Peyer's patch (tissue), 4 donors: ENCODE measurements at places on chromosomes 6 and 20. TPM values are rescaled to one million over a fixed set of nuclear protein-coding genes. Genes with fewer than 3 reads are reported as not detected.

DNA sequence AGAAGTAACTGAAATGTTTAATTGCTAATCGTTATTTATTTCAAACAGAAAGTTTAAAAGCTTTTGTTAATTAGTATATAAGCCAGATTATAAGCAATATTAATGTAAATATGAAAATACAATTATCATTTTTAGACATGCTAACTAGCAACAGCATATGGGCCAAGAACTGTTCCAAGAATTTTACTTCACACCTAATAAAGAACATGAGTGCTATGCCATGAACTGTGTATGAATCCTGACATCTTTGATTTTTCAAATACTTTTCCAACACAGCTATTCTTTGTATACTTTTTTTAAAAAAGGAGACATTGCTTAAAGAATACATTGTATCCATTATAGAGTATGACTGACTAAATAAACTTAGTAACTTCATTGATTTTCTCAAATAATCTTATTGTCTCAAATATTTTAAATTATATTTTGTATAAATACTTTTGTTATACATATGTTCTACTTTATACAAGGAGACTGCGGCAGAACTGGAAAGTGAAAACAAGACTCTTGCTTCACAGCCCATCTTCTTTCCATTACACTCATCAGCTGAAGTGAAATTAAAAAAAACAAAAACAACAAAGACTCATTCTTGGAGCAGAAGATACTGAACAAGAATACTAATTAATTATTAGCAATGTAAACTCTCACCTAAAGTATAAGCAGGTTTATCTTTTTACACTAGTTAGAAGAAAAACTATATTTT, 89.9 kb downstream of the EPHA7 start:
- no peak for DNase-seq
- H3K27me3 ChIP-seq: no peaks in the 10 kb centered on the region
- no peaks in the 10 kb centered on the region for H3K36me3 ChIP-seq
- no peak overlapping the region for H3K4me3 ChIP-seq

DNA sequence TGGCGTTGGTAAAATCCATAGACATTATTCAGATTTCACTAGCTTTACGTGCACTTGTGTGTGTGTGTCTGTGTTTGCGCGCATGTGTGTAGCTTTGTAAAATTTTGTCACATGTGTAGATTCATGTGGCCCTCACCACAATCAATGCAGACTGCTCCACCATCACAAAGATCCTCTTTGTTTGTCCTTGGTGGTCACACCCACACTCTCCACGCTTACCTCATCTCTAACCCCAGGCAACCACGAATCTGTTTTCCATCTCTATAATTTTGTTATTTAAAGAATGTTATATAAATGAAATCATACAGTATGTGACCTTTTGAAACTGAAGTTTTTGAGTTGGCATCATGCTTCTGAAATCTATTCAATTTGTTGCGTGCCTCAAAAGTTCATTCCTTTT, 58.5 kb downstream of the GRM1 start:
- DNase-seq: no peak
- no peaks in the 10 kb centered on the region for H3K4me1 ChIP-seq
- no peaks in the 10 kb centered on the region for H3K36me3 ChIP-seq
- no peak overlapping the region for H3K27ac ChIP-seq
- H3K4me3 ChIP-seq: no peak overlapping the region

DNA sequence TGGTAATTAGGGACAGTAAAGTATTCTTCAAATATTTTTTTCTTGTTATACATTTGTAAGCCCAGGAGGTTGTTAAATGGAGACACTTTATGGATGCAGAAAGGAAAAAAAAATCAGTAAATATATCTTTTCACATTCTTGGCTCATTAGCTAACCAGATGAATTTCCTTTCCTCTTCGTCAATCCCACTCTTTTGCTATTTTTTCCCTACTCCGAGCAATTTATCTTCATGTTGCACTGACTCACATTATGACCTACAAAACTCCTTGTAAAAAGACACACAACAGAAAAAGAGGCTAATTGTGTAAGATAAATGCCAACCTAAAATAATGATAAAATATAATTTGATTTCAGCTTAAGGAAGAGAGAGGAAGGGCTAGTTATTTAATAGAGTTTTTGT, 472.9 kb upstream of the ZNF337 start:
- no peaks in the 10 kb centered on the region for H3K27me3 ChIP-seq
- no peak overlapping the region for H3K27ac ChIP-seq
- no peak overlapping the region for H3K4me3 ChIP-seq
- no peaks in the 10 kb centered on the region for H3K4me1 ChIP-seq
- DNase-seq: no peak

GRCh38 chr20:44731657-44732056, 14.0 kb upstream of the KCNK15 start:
- no peak overlapping the region for H3K4me3 ChIP-seq
- H3K27ac ChIP-seq: no peak overlapping the region
- H3K36me3 ChIP-seq: no peaks in the 10 kb centered on the region
- no peaks in the 10 kb centered on the region for H3K4me1 ChIP-seq

- DNase-seq: peak; percentile 90
- H3K4me3 ChIP-seq: peak overlapping the region; percentile 63
Observed at GRCh38 chr6:152301765-152302568, 335.2 kb downstream of the SYNE1 start.

DNA sequence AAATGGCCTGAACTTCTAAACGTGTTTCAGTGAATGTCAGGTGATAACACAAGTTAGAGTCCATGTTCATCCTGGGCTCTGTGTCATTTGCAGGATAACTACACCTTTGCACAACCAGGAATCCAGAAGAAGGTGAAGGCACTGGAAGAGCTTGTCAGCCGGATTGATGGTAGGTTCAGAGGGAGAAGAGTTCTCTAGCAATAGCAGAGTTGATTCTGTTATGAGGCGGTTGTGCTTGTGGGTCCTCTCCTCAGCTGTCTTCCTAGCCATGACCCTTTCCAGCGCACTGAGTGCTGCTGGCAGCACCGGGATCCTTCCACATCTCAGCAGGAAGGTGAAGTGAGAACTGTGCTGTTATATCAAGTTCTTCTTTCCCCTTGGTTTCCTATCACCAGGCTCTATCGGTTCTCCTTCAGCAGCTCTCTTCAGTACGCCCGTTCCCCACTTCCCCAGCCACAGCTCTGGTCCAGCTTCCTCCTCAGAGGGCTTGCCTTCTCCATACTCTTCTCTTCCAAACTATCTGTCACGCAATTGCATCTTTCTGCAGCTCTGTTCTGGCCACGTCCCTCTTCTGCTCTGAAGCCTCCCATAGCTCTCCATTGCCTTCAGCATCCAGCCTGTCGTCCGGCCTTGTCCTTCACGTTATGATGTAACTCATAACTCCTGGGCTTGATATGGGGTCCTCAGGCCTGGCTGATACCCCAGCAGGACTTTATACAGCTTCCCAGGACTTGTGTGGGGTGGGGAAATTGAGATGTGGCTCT, 39.9 kb upstream of the RNF8 start:
- H3K36me3 ChIP-seq: no peaks in the 10 kb centered on the region
- H3K4me3 ChIP-seq: no peak overlapping the region
- no peaks in the 10 kb centered on the region for H3K4me1 ChIP-seq
- no peak for DNase-seq
- H3K27me3 ChIP-seq: no peaks in the 10 kb centered on the region

- no peak for DNase-seq
- no peaks in the 10 kb centered on the region for H3K4me1 ChIP-seq
- H3K4me3 ChIP-seq: no peak overlapping the region
- H3K36me3 ChIP-seq: no peaks in the 10 kb centered on the region
- H3K27me3 ChIP-seq: no peaks in the 10 kb centered on the region
- H3K27ac ChIP-seq: no peak overlapping the region
Observed at GRCh38 chr6:169163411-169163901, 90.2 kb downstream of the THBS2 start.

- no peaks in the 10 kb centered on the region for H3K27me3 ChIP-seq
- DNase-seq: peak; percentile 9
- no peak overlapping the region for H3K4me3 ChIP-seq
- no peak overlapping the region for H3K27ac ChIP-seq
- peaks cover 7% of the 10 kb centered on the region for H3K4me1 ChIP-seq
Observed at GRCh38 chr20:25018841-25019240, 26.3 kb upstream of the APMAP start.

- no peak for DNase-seq
- peaks cover 9% of the 10 kb centered on the region for H3K4me1 ChIP-seq
- H3K27me3 ChIP-seq: no peaks in the 10 kb centered on the region
- no peak overlapping the region for H3K4me3 ChIP-seq
Observed at GRCh38 chr20:46342010-46342378, 33.7 kb upstream of the CDH22 start.

DNA sequence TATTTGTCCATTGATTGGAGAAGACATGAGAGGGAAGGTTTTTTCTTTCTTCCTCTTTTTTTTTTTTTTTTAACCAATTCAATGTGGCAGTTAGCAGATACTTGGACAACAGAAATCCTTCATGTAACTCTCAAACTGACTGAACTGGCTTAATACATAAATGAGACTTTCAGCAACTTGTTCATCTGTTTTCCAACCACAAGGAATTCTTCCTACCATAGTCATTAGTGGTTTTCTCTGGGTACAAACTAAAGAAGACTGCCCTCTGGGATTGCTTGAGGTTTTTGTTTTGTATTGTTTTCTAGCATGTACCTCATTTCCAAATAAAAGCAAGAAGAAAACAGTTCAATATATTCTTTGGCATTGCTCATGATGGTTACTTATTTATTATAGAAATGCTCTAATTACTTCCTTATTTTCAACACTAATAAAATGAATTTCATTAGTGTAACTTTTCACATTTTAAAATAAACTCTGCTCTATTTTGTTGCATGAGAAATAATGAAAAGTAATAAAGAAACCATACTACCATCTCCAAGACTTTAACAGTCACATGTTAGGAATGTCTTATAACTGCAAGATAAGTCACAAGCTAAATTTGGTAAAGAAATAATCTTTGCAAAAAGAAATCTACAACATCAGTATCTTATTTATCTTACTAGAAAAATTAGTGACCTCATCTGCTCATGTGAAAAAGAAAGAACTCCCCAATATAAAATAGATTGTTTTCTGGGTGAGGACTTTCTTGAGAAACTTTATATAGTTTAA, 52.0 kb downstream of the ME1 start:
- DNase-seq: no peak
- no peaks in the 10 kb centered on the region for H3K27me3 ChIP-seq
- no peaks in the 10 kb centered on the region for H3K4me1 ChIP-seq
- no peaks in the 10 kb centered on the region for H3K36me3 ChIP-seq
- no peak overlapping the region for H3K27ac ChIP-seq
- no peak overlapping the region for H3K4me3 ChIP-seq

DNA sequence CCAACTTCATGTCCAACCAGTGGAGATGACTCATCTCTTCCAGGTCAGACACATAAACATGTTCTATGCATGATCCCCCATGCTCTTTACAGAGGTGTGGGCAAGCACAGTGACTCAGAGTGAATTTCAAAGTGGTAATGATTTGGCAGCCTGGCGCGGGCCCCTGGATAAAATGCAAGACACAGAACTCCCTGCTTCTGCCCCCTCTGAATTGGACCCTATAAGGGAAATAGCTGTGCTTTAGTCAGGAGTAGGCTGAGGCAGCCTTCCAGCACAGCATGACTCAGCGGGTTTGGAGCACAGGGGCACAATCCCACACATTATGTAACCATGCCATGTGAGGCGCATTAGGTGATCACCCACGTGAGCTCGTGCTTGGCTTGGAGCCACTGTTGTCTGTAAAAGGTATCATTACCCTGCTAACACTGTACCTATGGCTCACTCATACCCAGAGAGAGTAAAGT, 127.4 kb downstream of the C6orf118 start:
- no peaks in the 10 kb centered on the region for H3K36me3 ChIP-seq
- H3K4me3 ChIP-seq: no peak overlapping the region
- no peaks in the 10 kb centered on the region for H3K4me1 ChIP-seq
- H3K27me3 ChIP-seq: no peaks in the 10 kb centered on the region
- H3K27ac ChIP-seq: no peak overlapping the region

- DNase-seq: no peak
- no peaks in the 10 kb centered on the region for H3K36me3 ChIP-seq
- H3K27me3 ChIP-seq: no peaks in the 10 kb centered on the region
Observed at GRCh38 chr6:22954749-22955385, 385.5 kb downstream of the HDGFL1 start.

DNA sequence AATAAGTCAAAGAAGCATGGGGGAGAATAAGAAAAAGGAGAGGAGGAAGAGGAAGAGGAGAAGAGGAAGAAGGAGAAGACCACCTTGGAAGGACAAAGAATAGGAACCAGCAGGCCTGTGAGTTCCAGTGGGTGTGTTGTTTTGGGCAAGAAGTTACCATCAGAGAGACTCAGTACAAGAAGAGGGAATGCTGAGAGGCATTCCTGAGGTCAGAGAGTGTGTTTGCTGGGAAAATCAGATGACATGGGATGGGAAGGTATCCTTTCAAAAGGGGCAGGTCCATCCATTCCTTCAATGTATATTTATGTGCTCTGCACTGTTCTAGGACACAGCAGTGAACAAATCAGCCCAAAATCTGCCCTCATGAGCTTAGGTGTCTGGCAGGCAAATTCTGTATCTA, 40.5 kb upstream of the PRIM2 start:
- no peaks in the 10 kb centered on the region for H3K27me3 ChIP-seq
- H3K36me3 ChIP-seq: no peaks in the 10 kb centered on the region
- no peaks in the 10 kb centered on the region for H3K4me1 ChIP-seq
- H3K4me3 ChIP-seq: no peak overlapping the region
- no peak overlapping the region for H3K27ac ChIP-seq

DNA sequence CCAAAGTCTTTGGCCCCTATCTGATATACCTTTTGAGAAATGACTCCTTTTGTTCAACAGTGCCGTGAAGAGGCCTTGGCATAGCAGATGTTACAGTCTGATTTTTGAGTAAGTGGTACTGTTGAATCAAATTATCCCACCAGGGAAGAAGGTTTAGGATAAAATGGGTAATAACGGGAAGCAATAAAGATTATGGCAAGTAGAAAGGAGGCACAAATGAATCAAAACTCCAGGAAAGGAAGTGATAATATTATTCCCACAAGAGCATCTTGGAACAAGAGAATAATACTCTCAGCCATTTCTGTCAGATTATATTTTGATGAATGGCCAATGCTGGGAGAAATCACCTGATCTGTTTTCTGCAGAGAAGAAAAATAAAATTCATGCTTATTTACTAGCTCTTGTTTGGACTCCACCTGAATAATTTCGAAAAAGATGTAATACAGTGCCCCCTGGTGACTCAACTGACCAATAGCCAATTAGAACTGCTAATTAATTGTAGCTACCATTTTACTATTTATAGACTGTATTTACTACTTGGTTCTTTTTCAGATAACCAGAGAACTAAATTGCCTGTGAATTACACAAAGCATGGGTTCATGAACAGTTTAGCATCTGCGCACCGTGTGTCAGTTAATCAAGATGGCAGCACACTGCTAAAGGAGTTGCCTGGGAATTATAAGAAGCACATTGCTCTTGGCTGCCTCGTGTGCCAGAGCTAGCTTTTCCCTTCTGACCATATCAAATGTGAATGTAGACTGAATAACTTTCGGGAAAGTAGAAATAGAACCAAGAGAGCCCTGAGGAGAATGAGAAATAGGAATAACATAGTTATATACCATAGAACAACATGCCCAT, 78.5 kb upstream of the TRDN start:
- H3K36me3 ChIP-seq: no peaks in the 10 kb centered on the region
- no peak for DNase-seq
- H3K4me1 ChIP-seq: no peaks in the 10 kb centered on the region
- H3K27ac ChIP-seq: no peak overlapping the region

The SLC17A2 gene
- not detected for total RNA-seq

The HLA-DPA1 gene
- 39.2 TPM for total RNA-seq

The KCNS1 gene
- total RNA-seq: not detected

The GATA5 gene
- total RNA-seq: 33.8 TPM

The CST5 gene
- total RNA-seq: not detected

The MROH8 gene
- 3.0 TPM for total RNA-seq

The TFAP2B gene
- total RNA-seq: not detected

The CAP2 gene
- total RNA-seq: 2.5 TPM
